Testis (tissue), 5 donors: ENCODE measurements at places on chromosomes 11 and 22. TPM values are rescaled to one million over a fixed set of nuclear protein-coding genes. Genes with fewer than 3 reads are reported as not detected.

MYEOV gene
- 0.43 TPM for total RNA-seq

GRCh38 chr11:10932976-10933375 lies 75.1 kb upstream of the ZBED5 start:
- H3K4me3 ChIP-seq: no peak overlapping the region
- H3K27me3 ChIP-seq: no peaks in the 10 kb centered on the region
- DNase-seq: no peak
- H3K4me1 ChIP-seq: peaks cover 8% of the 10 kb centered on the region

P4HA3 gene
- 4.8 TPM for total RNA-seq

- no peak overlapping the region for H3K4me3 ChIP-seq
- no peak for DNase-seq
- no peak overlapping the region for H3K27ac ChIP-seq
- H3K27me3 ChIP-seq: no peaks in the 10 kb centered on the region
Measured at GRCh38 chr11:5137014-5137413, 1.1 kb downstream of the OR52A5 start.

- no peak for DNase-seq
- no peak overlapping the region for H3K4me3 ChIP-seq
- no peaks in the 10 kb centered on the region for H3K36me3 ChIP-seq
- no peaks in the 10 kb centered on the region for H3K27me3 ChIP-seq
- no peaks in the 10 kb centered on the region for H3K4me1 ChIP-seq
Measured at GRCh38 chr22:47119181-47119580, 356.7 kb downstream of the TBC1D22A start.

DNA sequence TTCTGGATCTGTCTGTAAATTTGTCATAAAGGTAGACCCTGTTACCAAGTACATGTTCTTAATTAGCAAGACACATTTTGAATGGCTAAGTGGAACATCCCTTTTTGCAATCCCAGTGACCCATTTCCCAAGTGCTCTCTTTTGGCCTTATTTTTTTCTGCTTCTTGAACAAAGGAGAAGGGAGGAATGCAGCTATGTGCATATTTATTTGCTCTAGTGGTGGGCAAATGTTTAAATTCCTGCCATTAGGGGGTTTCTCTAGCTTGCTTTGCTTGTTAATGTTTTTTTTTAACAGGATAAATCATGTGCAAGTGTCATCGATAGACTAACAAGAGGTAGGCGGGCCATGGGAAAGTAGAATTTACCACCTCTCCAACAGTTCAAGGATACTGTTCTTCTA lies 135.7 kb downstream of the COMMD9 start:
- no peak for DNase-seq
- H3K27me3 ChIP-seq: no peaks in the 10 kb centered on the region
- no peak overlapping the region for H3K27ac ChIP-seq
- peaks cover 15% of the 10 kb centered on the region for H3K4me1 ChIP-seq
- H3K36me3 ChIP-seq: no peaks in the 10 kb centered on the region

CSRP3 gene
- total RNA-seq: not detected

CCDC157 gene
- 81.9 TPM for total RNA-seq

KIF18A gene
- 14.4 TPM for total RNA-seq

GRCh38 chr11:57978686-57979531 lies 44.8 kb upstream of the OR9Q1 start:
- no peak for DNase-seq
- H3K27ac ChIP-seq: no peak overlapping the region
- no peak overlapping the region for H3K4me3 ChIP-seq
- H3K36me3 ChIP-seq: no peaks in the 10 kb centered on the region
- no peaks in the 10 kb centered on the region for H3K27me3 ChIP-seq

MS4A5 gene
- 48.1 TPM for total RNA-seq

DNA sequence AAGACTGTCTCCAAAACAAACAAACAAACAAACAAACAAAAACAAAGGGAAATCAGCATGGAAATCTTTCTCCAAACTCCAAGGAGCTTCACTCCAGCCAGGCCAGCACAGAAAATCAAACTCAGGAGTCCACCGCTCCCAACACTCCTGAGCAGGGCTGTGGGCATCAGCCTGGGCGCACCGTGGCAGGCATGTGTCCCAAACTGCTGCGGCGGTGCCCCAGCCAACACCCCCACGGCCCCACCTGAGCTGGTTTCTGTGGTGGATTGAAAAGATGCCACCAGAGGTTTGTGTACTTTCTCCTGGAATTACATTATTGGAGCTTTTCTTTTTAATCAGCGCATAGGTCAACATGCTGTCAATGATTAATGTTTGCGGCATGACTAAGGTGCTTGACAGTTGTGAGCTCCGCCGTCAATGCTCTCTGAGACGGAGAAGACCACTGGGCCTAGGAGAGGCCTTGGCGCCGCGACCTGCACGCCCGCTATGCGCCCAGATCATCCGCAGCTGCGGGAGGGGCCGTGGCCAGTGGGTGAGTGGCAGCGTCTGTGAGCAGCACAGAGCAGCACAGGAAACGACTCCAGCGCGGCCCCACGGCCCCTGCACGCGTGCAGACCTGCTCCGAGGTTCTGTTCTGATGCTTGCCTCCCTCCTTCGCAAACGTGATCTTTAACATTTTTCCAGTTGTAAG lies 18.1 kb downstream of the DRD4 start:
- no peak for DNase-seq
- no peak overlapping the region for H3K4me3 ChIP-seq
- no peak overlapping the region for H3K27ac ChIP-seq
- H3K36me3 ChIP-seq: no peaks in the 10 kb centered on the region
- H3K4me1 ChIP-seq: no peaks in the 10 kb centered on the region
- no peaks in the 10 kb centered on the region for H3K27me3 ChIP-seq

DNA sequence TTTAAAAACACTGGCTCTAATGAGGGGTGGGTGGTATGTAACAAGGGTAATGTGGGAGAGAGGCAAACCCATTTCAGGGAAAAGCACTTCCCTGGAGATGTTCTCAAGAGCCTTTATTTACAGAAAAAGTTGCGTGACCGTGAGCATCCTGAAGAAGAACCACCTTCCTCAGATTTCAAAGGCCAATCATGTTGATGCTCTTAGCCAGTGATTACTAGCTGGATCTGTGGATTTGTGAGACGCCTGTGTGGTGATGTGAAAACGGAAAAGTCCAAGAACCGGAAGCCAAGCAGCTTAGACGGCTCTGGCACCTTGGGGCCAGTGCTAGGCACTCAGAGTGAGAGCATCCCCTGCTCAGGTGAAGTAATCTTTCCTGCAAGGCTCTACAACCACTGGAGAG lies 12.6 kb upstream of the UBASH3B start:
- DNase-seq: no peak
- no peaks in the 10 kb centered on the region for H3K27me3 ChIP-seq
- no peak overlapping the region for H3K27ac ChIP-seq
- no peaks in the 10 kb centered on the region for H3K36me3 ChIP-seq

GRCh38 chr11:32402836-32403235 lies 32.5 kb downstream of the WT1 start:
- no peak overlapping the region for H3K27ac ChIP-seq
- no peak overlapping the region for H3K4me3 ChIP-seq
- H3K4me1 ChIP-seq: peaks cover 6% of the 10 kb centered on the region
- H3K27me3 ChIP-seq: no peaks in the 10 kb centered on the region
- no peak for DNase-seq
- H3K36me3 ChIP-seq: no peaks in the 10 kb centered on the region

DNA sequence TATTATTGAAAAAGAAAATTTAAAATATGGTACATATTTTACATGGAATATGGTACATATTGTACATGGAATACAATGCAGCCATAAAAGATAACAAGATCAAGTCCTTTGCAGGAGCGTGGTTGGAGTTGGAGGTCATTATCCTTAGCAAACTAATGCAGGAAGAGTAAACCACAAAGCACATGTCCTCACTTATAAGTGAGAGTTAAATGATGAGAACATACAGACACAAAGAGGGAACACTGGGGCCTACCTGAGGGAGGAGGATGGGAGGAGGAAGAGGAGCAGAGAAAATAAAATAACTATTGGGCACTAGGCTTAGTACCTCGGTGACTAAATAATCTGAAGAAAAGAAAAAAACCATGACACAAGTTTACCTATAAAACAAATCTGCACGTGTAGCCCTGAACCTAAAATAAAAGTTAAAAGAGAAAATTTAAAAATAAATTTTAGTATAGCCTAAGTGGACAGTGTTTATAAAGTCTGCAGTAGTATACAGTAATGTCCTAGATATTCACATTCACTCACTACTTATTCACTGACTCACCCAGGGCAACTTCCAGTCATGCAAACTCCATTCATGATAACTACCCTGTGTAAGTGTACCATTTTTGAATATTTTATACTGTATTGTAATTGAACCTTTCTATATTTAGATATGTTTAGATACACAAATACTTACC lies 204.4 kb downstream of the FAM76B start:
- H3K36me3 ChIP-seq: no peaks in the 10 kb centered on the region
- H3K4me1 ChIP-seq: no peaks in the 10 kb centered on the region
- DNase-seq: no peak
- no peak overlapping the region for H3K27ac ChIP-seq
- no peak overlapping the region for H3K4me3 ChIP-seq
- no peaks in the 10 kb centered on the region for H3K27me3 ChIP-seq

- peak; percentile 47 for DNase-seq
- no peaks in the 10 kb centered on the region for H3K36me3 ChIP-seq
- H3K4me1 ChIP-seq: no peaks in the 10 kb centered on the region
- H3K27ac ChIP-seq: no peak overlapping the region
- H3K4me3 ChIP-seq: no peak overlapping the region
Measured at GRCh38 chr11:113991170-113991569, 16.3 kb downstream of the HTR3A start.

- H3K27ac ChIP-seq: no peak overlapping the region
- DNase-seq: no peak
- no peaks in the 10 kb centered on the region for H3K36me3 ChIP-seq
Measured at GRCh38 chr11:7261578-7261977, 9.9 kb downstream of the SYT9 start.

GRCh38 chr11:6667733-6668374 lies 12.2 kb upstream of the DCHS1 start:
- no peaks in the 10 kb centered on the region for H3K36me3 ChIP-seq
- no peak overlapping the region for H3K4me3 ChIP-seq
- no peaks in the 10 kb centered on the region for H3K4me1 ChIP-seq
- no peak overlapping the region for H3K27ac ChIP-seq
- no peaks in the 10 kb centered on the region for H3K27me3 ChIP-seq

DNA sequence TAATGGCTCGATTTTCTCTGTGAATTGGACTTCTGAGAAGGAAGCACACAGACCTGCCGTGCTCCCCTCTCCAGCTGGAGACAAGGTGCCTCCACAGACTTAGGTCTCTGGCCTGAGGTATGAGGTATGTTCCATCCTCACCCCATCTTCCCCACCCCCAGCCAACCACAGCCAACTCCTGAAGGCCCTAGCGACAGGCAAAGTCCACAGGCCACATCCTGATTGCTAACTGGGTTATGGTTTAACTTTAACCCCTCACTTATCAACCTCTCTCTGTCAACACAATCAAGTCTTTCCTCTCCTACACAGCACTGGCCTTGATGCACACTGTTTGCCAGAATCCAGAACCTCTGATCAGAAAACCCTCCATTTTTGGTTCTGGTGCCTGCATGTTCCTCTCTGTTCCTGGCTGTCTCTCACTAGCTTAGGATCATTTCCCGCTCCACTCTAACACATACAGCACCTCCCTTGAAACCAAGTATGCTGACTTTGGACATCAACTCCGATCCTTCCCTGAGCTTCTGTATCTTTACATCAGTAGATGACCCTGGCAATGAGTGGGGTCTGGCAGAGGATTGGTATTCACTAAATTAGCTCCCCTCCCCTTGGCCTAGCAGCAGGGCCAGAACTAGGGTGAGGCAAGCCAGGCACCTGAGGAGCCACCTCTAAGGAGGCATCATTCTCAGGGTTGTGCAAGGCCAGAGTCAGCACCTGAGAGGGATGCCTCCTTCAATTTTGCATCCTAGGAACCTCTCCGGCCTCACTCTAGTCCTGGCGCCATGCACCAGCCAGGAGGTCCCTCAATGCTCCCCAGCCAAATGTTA lies 22.0 kb downstream of the JAML start:
- no peaks in the 10 kb centered on the region for H3K4me1 ChIP-seq
- H3K4me3 ChIP-seq: no peak overlapping the region
- DNase-seq: no peak
- no peaks in the 10 kb centered on the region for H3K36me3 ChIP-seq

PPFIBP2 gene
- total RNA-seq: 70.5 TPM

ASRGL1 gene
- total RNA-seq: 101 TPM

GRCh38 chr22:33467620-33468095 lies 409.5 kb upstream of the SYN3 start:
- H3K4me1 ChIP-seq: no peaks in the 10 kb centered on the region
- no peak for DNase-seq
- H3K36me3 ChIP-seq: no peaks in the 10 kb centered on the region
- H3K4me3 ChIP-seq: no peak overlapping the region
- H3K27me3 ChIP-seq: no peaks in the 10 kb centered on the region

DNA sequence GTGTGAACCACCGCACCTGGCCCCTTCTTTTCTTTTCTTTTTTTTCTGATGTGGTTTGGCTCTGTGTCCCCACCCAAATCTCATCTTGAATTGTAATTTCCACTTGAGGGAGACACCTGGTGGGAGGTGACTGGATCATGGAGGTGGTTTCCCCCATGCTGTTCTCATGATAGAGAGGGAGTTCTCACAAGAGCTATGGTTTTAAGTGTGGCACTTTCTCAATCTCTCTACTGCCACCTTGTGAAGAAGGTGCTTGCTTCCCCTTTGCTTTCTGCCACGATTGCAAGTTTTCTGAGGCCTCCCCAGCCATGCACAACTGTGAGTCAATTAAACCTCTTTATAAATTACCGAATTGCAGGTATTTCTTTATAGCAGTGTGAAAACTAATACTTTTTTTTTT lies 4.9 kb upstream of the TCN2 start:
- DNase-seq: no peak
- H3K27ac ChIP-seq: no peak overlapping the region
- H3K36me3 ChIP-seq: no peaks in the 10 kb centered on the region
- H3K4me1 ChIP-seq: no peaks in the 10 kb centered on the region

SERPINH1 gene
- 122 TPM for total RNA-seq

MS4A4A gene
- 2.0 TPM for total RNA-seq

TBX1 gene
- total RNA-seq: 43.4 TPM

GRCh38 chr11:69894181-69894611 lies 75.0 kb upstream of the FGF3 start:
- no peak for DNase-seq
- H3K36me3 ChIP-seq: no peaks in the 10 kb centered on the region
- no peak overlapping the region for H3K4me3 ChIP-seq
- peaks cover 3% of the 10 kb centered on the region for H3K4me1 ChIP-seq
- H3K27me3 ChIP-seq: no peaks in the 10 kb centered on the region

FOLR3 gene
- 0.55 TPM for total RNA-seq

DNA sequence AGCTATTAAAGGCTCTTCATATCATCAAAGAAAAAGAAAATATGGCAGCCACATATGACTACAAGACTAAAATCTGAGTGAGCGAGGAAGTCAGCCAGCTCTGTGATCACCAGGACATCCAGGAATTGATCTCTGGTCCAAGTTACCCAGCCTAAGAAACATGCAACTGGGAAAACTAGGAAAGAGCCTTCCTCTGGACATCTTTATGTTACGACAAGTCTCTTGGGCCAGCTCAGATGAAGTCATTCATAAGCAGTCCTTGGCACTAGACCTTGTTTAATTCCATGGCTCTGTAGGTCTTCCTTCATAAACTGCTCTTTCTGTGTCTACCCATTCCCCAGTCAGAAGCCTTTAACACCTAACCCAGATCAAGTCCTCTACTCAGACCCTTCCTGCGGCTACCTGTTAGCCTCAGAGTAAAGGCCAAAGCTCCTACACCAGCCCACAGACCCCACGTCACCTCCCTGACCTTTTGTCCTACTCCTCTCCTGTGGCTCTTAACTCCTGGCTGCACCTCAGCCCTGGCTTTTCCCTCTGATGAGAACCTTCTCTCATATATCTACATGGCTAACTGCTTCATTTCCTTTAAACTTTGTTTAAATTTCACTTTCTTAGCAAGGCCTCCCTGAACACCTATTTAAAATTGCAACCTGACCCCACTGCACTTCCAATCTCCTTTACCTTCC lies 134.0 kb downstream of the KIF18A start:
- H3K4me3 ChIP-seq: no peak overlapping the region
- no peak for DNase-seq
- no peaks in the 10 kb centered on the region for H3K4me1 ChIP-seq
- no peak overlapping the region for H3K27ac ChIP-seq
- no peaks in the 10 kb centered on the region for H3K36me3 ChIP-seq
